Activated T-cell treated with anti-CD3 and anti-CD28 coated beads for 48 hours (primary cell): ENCODE measurements at places on chromosomes 3 and 15.

DNA sequence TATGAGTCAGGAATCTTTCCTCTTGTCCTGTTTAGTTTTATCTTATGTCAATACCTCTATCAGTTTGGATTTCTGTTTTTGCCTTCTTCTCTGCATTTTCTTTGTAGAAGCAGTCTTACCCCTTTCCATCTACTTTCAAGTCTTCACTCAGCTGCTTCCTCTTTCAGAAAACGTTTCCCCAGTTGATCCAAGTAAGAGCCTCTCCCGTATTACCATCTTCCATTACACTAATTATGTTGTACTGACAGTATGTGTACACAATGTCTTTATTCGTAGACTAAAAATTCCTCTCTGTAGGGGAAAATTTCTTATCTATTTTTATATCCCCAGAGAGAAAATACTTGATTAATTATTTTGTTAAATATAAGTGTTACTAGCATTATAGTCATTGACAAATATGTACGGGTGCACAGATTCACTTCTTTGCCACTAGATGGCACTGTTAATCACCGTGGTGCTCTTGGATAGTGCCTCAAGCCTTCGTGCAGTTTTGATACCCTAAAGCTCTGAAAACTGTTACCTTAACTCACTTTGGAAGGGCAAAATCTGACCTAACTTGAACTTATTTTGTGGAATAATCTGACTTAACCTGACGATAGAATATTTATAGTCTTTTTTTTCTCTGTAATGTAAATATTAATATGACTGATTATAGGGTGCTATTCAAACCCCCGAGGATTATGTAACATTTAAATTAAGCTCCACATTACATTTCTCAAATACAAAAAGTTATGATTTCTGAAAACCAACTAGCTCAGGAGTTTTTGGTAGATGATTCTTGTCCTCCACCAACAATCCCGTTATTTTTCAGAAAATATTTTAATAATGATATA, 74.2 kb upstream of the POU1F1 start:
- no peak for DNase-seq

- DNase-seq: no peak
Observed at GRCh38 chr3:45981346-45982074, 14.1 kb downstream of the FYCO1 start.

- DNase-seq: no peak
Observed at GRCh38 chr3:73470860-73471259, 153.9 kb downstream of the PDZRN3 start.

DNA sequence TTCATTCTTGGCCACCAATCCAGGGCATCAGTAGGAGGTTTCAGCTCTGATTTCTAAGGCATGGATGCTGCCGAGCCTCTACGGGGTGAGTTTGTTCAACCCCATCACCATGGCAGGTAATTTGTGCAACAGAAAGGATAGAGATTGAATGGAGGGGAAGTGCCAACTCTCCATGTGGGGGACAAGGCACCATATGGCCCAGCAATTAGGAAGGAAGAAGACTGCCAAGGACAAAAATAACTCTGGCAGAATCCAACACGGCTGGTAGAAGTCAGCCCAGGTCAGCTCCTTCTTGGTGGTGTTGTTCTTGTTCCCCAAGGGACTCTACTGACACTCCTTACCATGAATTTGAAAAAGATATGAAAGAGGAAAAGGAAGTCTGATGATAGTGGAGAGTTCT, 503.9 kb downstream of the MAGI1 start:
- no peak for DNase-seq

DNA sequence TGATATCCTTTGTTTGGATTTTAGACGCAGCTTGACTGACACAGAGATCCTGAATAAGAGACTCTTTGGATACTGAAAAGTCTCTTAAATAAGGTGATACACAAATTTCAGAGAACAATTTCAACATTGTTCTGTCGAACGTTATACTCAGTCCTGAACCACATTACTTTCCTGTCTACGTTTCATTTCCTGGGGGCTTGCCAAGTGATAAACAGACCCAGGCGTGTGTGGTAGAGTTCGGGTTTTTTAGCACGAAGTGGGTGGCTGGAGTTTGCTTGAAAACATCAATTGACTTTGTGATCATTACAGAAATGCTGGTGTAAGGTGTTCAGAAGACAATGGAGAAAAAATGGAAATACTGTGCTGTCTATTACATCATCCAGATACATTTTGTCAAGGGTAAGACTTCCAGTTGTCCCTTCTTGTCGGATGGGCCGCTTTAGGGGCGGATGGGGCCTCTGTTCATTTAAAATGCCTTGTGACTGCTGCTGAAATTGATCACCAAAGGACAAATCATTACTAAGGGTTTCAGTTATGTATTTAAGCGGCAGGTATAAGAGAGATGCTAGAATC, at the start of gene CD96:
Gene CD96 (plus strand): TSS at position 287 of the 573 bp plus-strand sequence. CDS start 52 bp downstream, at position 339.
- DNase-seq: peak; percentile 43

- no peak for DNase-seq
Observed at GRCh38 chr15:85276921-85277320, 103.5 kb upstream of the AKAP13 start.

- DNase-seq: no peak
Observed at GRCh38 chr3:27596921-27597320, 112.7 kb upstream of the SLC4A7 start.

DNA sequence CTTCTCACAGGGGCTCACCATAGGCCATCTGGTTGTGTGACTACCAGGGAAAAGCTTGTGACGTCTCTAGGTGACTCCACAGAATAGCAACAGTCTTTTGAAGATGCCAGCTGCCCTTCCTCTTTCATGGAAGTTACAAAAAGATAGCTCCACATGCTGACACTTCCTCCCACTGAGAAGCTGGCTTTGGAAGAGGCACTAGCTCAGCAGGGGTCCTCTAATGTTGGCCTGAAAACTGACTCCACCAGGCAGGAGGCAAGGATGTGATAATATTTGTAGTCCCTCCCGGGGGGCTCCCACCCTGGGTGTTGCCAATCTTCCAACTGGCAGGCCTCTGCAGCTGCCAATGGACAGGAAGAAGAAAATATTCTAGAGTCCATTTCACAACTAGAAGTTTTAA, 343.5 kb downstream of the NEK10 start:
- no peak for DNase-seq

GRCh38 chr3:160108362-160108761, 116.9 kb upstream of the C3orf80 start:
- DNase-seq: no peak

DNA sequence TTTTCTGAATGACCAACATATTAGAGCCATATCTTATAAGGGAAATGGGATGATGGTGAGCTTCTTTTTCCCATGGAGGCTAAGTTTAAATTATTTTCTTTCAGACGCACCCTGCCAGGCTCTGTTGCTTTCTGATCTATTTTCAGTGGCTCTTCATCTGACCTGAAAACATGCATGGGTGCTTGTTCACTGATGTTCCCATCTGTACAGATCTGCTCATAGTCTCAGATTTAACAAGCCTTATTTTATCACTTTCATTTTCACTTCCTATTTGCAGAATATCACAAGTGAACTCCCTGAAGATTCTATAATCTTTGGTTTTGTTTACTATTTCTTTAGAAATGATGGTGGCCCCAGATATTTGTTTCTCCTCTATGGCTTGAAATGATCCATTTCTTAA, 31.1 kb upstream of the SUCLG2 start:
- DNase-seq: no peak
